BJ (cell line): ENCODE measurements at places on chromosomes 5 and 9. TPM values are rescaled to one million over a fixed set of nuclear protein-coding genes. Genes with fewer than 3 reads are reported as not detected.

DNA sequence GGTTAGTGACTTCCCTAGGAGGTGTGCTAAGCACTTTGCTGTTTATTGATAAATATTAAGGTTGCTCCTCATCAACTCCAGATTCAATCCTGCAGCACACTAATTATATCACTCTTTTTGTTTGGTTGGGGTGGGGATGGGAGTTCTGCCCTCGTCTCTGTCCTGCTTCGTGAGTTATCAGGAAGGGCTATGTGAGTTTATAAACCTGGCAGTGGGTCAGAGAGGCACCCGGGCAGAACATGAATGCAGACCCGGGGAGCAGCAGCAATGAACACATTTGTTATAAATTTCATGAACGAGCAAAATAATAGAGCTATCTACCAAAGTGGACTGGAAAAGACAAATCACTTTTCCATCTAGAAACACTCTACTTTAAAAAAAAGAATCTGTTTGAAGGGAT is 125.5 kb upstream of the WWC1 start:
- DNase-seq, result no peak

DNA sequence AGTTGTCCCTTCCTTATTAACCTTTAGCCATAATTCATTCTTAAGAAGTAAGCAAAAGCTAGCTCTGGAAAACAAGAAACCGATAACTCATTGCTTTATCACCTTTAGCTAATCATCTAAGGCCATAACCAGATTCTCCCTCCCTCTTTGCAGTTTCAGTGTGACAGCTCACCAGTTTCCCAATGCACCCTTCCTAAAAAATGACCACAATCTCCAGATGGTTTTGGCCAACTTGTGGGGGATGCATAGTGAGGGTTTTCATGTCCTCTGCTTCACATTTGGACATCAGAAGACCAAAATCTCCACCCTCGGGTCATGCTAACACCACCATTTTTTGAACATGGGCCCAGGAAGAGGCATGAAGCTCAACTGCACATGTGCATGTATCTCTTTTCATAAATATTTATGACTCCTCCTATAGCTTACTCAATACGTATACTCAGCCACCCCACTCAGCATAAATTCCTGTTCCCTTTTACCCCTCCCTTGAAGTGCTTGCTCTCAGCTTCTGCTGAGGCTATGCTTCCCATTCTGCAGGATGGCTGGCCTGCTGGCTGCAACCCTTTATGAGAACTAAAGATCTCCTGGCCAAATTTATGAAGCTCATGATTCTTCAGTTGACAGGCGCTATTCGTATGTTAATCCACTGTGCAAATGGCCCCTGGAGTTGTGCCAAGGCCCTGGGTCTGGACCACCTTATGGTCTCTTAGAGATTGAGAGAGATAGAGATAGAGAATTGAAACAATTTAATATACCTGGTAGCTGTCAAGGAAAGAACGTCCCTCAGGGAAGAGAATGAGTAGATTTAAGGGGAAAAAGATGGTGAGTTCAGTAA is 14.8 kb downstream of the PPP3R2 start:
- no peak for DNase-seq

Gene ANKH
- polyA plus RNA-seq, result 37.7 and 65.3 TPM in 2 replicates

DNA sequence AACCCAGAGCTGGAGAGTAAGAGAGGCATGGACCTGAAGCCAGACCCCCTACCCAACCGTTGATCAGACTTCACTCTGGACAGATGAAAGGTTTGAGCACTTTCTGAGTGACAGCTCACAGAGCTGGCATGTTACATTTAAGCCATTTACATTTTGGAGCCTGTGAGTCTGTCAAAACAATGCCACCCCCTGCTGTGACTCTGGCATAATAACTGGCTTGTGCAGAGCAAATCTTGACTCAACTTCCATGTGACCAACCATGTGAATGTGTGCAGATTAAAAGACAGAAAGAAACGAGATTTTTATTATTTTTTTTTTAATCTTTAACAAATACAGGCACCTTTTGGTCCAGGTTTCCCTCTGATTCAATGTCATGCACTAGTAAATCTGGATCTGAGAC is 48.5 kb downstream of the MFAP3 start:
- DNase-seq, result no peak

DNA sequence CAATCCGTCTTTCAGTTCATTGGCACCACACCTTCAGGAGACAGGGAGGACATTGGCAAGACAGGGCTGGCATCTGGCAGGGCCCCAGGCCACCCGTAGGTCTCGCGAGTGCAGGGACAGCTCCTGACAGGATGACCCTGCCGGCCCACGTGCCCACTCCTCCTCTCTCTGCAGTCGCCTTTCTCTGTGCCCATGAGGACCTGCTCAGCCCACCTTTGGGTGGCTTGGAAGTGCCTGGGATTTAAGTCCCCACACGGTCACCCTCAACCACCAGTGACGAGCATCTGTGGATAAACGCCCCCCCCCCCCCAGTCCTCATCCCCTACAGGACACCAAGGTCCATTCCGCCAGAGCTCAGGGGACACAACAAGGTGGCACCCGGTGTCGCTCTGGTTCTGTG is 4.1 kb downstream of the MRPL36 start:
- no peak for DNase-seq

Gene LHX3
- polyA plus RNA-seq, result not detected in 2 replicates

DNA sequence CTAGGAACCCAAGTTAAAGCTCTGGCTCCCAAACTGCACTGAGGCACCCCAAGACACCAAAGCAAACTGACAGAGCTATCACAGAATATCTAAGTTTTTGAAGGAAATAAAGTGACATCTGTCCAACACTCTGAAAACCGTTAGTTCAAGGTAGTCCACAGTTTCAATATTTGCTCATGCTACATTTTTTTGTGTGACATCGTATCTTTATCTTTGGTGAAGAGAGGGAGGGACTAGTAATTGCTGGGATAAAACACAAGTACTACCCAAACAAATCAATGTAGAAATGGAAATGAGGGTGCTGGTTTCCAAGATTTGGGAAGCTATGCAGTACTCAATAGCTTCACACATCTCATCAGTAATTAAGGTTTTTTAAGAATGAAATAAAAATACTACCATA is 20.6 kb downstream of the LIFR start:
- DNase-seq, result no peak

Gene UGT3A1
- not detected in 2 replicates for polyA plus RNA-seq

Gene IL9
- polyA plus RNA-seq, result not detected in 2 replicates

GRCh38 chr9:85115473-85115872 is 445.9 kb downstream of the NTRK2 start:
- no peak for DNase-seq

DNA sequence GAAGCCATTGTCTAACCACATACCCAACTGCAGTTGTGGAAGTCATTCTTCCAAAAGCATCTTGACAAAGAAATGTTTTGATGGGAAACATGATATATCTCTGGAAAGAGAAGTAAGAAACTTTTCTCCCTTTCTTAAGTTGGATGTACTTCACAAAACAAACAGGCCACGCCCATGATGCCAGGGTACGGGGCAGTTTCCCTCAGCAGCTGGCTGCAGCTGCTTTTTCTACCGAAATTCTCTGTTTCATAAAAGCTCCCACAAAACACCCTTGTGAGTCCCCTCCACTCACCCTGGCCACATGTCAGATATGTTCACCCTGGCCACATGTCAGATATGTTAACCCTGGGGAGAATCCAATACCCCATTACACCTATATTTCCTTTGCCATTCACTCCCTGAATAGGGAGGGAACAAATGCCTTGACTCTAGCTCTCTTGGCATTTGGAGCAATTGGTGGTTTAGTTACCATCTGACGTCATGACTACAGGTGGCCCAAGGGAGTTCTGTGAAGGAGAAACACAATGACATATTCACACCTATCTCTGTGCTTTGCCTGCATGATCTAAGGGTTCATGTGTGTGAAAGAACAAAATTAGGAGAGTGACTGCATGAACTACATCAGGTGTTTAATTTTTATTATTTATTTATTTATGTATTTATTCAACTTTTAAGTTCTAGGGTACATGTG is 103.0 kb downstream of the AOPEP start:
- no peak for DNase-seq

- no peak for DNase-seq
Observed at GRCh38 chr9:33178972-33179697, 12.0 kb upstream of the B4GALT1 start.

GRCh38 chr5:179619776-179620175 is 3.7 kb downstream of the HNRNPH1 start:
- no peak for DNase-seq

DNA sequence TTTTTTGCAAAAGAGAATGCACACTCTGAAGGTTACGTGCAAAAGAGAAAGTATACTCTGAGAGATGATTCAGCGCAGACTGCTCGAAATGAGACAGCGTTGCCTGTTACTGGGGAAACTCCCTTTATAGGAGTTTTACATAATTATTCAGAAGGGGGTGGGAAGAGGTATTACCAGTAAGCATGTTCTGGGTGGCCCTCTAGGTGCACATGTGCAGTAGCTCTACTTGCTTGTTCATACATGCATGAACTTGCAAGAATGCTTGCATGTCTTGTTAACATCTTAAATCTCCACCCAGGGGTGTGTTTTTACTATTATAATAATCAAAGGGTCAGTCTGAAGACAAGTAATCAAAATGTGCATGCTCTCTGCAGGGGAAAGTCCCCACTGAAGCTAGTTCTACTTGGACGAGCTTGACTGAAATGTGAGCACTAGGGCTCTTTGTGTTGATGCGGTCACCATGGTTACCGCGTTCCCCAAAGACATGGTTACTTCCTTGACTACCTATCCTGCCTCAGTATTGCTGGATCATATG is 75.5 kb downstream of the SGCD start:
- no peak for DNase-seq

- no peak for DNase-seq
Observed at GRCh38 chr9:12095931-12096330, 597.3 kb upstream of the TYRP1 start.

DNA sequence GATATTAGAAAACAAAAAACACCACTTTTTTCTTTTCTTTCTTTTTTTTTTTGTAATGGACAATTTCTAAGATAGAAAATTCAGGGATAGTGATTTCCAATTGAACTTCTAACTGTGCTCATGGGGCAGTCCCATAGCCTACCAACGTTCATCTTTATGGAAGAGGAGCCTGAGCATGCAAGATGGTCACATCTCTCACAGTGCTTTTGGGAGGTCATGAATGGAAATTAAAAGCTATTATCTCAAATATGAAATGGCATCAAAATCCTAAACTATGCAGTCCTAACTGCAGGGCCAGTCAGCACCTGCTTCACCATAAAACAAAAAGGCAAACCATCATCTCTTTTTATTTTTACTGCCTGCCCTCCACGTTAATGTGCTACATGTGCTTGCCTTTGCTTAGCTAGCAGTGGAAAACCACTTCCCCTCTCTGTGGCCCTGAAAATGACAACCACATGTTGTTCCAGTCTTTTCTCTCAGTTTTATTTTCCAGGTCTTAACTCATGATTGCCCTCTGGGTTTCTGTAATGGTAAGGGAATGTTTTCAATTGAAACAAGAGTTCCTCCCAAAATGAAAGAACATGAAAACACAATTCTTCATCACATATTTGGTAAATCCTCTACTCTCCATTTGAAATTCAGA is 16.7 kb downstream of the IFNB1 start:
- peak; percentile 73 for DNase-seq

DNA sequence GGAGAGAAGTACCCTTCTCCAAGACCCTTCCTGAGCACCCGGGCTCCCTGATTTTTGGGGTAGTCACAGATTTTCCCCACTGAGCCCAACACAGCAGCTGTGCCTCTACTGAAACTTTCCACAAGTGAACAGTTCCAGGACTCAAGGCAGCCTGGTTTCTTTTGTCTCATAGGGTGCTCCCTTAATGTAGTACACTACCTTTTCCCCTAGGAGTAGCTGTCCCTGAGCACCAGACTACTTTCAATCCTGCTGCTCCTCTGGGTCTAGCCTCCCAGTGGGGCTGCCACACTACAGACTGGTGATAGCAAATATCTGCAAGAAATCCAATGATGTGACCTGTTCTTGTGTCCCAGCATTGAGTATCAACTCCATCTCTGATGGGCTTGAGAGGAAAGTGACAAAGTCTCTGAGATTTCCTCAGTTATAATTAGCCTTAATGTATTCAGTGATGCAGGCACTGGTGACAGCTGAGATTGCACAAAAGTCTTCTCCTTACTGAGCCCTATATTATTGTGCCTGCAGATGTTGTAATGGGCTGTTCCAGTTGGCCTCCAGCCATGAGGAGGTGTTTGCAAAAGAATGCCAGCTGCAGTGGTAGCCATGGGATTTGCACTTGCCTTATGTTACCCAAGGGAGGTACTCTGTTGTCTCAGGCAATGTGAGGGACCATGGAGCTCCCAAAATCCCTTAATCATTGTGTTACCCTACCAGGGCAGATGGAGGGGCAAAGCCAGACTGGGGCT is 1802.5 kb downstream of the EFNA5 start:
- no peak for DNase-seq

- DNase-seq, result no peak
Observed at GRCh38 chr5:110832683-110833082, 93.9 kb downstream of the SLC25A46 start.

- DNase-seq, result no peak
Observed at GRCh38 chr9:133344979-133345378, 3.0 kb downstream of the MED22 start.

DNA sequence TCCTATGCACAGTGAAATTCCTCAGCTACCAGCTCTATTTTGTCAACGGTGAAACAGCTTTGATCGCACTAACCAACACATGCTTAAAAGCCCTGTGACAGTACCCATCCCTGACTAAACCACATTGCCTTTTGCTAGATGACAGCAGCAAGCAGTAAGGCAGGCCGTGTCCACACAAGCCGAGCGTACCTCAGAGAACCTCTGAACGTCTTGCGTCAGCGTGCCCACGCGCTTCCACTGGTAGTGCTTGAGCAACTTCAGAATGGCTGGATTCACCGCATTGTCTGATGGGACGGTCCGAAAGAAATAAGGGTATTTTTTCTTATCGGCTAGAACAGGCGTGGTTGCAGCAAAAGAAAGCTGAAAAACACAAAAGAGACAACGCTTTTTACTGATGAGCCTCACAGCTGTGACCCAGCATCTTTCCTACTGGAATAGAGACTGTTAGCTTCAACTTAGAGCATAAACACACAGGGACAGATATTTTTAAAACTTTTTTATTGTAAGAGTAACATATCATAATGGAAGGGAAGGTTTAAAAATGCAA is 167.0 kb downstream of the GABBR2 start:
- DNase-seq, result no peak

Gene IL31RA
- polyA plus RNA-seq, result 0.07 TPM in 1 of 2 replicates, not detected in the other

DNA sequence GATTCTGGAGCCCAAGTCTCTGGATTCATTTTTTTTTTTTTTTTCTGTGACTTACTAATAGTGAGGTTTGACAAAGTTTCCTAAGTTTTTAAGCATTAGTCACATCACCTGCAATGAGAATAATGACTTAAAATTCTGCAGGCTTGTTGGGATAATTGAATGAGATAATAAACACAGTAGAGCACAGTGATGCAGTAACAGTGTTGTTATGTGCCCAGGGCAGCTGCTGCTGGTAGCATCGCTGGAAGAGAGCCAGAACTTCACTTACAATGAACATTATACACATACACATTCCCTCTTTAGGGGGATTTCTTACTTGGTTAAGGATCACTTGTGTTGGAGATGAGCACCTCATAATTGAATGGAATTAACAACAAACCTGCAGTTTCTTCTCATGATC is 78.9 kb downstream of the ALDH7A1 start:
- DNase-seq, result no peak
